GM18507 (cell line): ENCODE measurements at places on chromosomes 12 and 14.

- no peak for DNase-seq
Observed at GRCh38 chr14:95046711-95047681, 110.3 kb downstream of the DICER1 start.

- no peak for DNase-seq
Observed at GRCh38 chr12:64583771-64584421, 26.4 kb upstream of the RASSF3 start.

DNA sequence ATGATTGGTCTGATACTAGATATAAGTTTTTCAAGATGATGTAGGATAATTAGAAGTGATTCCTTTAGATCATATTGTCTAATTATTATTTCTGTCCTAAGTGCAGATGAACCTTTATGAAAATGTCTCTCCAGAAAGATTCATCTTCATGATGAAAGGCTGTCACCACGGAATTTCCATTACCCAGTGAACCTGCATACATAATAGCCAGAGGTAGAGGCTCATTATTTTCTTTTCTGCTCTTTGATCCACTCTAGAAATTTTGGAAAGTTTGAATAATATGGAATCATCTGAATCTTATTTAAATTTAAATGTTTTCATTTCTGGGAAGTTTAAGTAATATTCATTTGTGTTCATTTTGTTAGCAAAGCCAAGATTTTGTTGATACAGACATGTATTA, 137.1 kb upstream of the ATP2B1 start:
- DNase-seq: no peak

DNA sequence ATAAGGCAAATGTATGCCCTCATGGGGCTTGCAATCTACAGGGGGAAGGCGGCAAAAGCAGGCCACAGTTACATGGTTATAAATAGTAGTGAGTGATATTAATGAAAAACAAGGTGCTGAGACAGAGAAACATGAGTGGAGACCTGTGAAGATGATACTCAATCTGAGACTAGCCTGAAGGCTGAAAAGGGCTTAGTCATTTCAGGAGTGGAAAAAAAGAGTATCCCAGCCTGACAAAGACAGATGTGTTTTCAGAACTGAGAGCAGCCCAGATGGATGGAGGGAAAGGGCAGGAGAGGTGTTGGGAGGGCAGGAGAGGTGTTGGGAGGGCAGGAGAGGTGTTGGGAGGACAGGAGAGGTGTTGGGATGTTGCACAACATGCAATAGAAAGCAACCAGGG, 181.9 kb downstream of the C12orf42 start:
- DNase-seq: no peak

DNA sequence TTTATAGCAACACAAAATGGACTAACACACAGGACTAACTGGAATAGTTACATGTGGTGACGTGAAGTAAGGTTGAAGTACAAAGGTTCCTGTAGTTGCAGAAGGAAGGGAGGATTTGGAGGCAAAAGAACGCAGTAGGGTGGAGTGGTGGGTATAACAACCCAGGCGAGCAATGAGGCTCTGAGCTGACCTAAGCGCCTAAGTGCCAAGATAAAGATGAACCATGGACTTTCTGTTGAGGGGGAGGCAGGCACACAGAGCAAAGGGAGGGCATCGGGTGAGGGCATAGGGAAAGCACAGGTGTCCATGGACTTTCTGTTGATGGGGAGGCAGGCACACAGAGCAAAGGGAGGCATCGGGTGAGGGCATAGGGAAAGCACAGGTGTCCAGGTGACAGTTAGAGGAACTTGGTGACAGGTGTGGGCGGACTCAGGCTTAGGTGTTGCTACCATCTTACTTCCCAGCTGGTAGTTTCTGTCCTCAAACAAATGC, 15.2 kb downstream of the SCNN1A start:
- no peak for DNase-seq

- DNase-seq: no peak
Observed at GRCh38 chr14:73472185-73473114, 14.1 kb upstream of the NUMB start.

DNA sequence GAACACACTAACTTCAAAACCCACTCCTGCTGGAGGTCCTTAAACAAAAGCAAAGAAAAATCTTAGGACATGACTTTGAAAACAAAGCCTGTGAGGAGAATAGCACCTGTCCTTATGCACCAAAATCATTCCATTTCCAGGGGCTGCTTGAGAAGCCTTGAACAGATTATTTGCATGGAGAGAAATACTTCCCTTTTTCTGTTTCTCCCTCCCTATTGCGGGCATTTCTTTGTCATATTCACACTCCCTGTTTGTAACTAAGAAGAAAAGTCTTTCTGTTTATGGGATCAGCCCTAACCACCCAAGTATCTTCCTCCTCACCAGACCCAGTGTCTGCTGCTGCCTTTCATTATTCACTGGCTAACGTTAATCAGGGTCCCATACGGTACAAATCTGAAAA, 218.8 kb downstream of the DPF3 start:
- no peak for DNase-seq

DNA sequence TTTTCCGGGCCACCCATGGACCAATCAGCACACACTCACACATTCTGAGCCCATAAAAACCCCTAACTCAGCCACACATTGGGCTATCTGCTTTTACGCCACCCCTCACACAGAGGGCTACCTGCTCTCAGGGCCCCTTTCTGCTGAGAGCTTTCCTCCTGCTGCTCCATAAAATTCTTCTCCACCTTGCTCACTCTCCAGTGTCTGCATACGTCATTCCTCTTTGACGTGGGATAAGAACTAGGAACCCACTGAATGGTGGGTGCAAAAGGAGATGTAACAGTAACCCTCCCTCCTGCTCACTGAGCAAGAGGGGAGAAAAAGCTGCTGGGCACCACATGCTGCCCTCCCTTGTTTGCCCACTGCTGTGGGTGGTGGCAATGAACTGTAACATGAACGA, 596.7 kb upstream of the TMEM132C start:
- no peak for DNase-seq

DNA sequence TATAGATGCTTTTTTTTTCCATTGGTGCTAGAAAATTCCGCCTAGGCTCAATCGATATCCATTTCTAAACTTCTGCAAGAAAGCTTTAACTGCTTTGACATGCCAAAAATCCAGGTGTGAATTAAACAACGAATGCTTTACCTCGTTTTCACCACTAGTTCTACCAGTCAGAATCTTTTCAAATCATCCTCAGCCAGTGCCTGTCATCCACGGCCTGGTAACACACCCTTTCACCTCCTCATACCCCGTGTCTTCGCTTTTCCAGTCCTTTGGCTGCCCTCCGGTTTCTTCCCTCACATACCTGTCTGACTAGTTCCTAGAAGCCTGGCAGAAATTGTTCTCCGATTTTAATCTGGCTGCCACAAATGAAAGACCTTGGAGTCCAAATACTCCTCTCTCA, 1.4 kb upstream of the PHC1 start:
- no peak for DNase-seq

- no peak for DNase-seq
Observed at GRCh38 chr12:93376436-93377251, 1.1 kb upstream of the NUDT4 start.

DNA sequence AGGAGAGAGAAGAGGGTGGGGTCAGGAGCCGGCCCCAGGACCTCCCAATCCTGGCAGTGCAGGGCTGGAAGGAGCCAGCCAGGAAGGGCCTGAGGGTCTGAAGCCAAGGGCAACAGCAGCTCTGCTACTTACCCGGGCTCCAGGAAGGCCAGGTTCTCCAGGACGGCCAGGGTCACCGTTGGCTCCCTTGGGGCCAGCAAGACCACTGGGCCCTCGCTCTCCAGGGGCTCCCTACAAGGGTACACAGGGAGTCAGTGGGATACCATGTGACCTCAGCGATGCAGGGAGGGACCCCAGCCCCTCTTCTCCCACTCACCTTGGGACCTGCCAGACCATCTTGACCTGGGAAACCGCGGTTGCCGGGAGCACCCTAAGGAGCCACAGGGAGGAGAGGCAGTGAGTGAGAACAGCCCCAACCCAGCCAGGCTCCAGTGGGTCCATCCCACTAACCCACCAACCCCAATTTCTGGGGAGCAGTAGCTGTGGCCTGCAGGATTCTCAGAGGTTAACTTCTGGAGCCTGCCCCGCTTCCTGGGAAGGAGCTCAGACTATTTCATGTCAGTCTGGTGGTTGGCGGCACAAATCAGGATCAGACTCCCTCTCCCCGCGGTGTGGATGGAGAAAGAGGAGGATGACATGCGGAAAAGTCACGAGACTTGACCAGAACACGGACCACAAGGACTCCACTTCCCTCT, 18.5 kb downstream of the COL2A1 start:
- no peak for DNase-seq

DNA sequence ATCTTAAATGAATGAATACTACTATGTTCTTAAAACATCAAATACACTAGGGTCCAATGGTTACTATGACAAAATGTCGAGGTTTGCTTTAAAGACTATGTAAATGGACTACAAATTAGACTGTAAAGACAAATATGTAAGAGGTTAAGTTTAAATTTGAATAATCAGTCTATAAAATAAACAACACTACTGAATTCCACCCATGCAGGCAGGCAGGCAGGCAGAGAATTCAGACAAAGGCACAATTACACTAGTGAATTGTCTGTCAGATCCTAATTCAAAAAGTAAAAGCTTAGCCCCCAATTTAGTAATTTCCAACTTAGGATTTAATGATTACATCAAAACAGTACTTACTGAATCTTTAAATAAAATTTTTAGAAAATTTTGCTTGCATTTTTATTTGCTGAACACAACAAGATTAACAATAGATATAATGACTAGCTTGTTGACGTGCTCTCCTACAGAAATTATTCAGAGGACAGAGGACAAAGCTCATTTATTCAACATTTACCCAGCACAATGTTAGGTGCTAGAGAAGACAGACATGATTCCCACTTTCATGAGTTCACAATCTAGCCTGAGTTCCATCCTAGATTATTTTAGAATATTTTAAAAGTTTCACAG, 97.4 kb downstream of the CDK17 start:
- DNase-seq: no peak

DNA sequence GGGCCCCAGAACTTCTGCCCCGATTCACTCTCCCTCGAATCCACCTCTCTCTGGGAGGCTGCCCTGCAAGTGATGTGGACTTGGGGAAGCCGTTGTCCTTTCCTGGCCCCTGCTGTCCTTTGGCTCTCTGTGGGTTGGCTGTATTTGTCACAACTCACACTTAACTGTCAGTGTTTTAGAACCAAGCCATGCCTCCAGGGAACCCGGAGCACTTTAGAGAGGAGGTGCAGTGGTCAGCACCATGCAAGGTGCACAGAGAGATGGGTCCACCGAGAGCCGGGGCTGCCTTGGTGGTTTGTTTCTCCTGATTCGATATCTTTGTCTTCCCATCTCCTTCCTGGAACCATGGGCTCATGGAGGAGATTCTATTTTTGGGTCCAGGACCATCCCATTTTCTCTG, 129.5 kb upstream of the RTL1 start:
- no peak for DNase-seq

DNA sequence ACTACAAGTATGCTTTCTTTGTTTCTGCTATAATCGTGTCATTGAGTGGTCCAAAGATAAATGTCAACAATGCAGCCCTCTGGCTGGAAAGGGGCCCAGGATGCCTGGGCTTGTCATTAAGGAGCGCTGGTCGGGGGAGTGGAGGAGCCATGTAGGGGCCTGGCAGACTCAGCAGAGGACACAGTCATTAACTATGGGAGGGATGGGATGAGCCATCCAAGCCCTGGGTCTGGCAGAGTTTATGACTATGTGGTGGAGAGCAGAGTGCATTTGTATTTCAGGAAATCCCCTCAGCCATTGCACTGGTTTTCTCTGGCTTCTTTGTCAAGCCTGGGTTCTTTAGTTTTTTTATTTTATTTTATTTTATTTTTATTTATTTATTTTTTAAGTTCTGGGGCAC, 243.1 kb downstream of the C12orf75 start:
- DNase-seq: no peak

DNA sequence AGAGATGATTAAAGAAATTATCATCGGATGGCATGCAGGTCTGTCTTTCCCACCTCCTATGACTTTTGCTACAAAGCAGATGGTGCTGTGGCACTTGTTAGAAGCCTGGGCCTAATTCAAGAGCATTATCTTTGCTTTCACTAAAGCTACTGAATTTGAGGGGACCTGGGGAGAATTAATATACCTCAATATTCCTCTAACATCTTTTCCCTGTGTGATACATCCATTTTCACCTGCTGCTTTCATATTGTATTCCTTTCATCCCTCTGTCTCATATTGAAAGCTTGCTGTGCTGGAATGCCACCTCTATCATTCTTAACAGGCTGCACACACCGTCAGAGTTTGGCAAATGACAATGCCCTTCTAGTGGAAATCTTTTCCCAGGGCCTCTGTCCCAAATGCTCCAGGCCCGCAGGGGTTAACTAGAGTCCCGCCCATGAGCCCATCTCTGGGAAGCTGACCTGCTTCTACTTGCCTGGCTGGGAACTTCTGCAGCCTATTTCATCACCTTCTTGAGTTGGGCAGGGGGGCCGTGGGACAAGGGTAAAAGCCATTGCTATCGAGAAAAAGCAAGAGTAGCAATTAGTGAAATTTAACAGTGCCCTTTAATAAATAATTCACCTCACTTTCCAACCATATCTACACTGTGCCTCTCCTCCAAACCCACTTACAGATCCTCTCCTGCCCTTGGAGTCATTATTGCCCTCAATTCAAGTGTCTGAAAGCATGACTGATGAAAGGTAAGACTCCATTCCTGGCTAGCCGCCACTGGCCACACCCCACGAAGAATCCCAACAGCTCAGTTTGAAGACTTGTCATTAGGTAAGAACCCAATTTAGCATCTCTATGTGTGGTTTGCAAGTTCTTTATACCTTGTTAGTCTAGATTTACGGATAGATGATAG, 126.7 kb upstream of the BTG1 start:
- no peak for DNase-seq

DNA sequence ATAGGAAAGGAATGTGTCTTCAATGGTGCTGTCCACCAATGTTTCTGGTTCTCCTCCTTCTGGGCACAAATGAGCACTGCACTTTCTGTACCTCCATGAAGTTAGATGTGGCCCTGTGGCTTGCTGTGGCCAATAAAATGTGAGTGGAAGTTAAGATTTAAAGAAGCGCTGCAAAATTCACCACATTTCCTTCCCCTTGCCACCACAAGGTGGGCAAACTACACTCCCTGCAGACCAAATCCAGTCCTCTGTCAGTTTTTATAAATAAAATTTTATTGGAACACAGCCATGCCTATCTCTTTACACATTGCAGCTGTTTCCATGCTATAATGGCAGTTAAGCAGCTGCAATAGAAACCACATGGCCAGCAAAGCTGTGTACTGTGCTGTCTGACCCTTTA, 141.4 kb upstream of the TMPO start:
- DNase-seq: no peak

GRCh38 chr12:65470256-65470655, 191.8 kb downstream of the MSRB3 start:
- no peak for DNase-seq
